ENCODE measurements at places on chromosomes 4 and X. TPM values are rescaled to one million over a fixed set of nuclear protein-coding genes. Genes with fewer than 3 reads are reported as not detected.

TLR1 gene
- 18.0 TPM for total RNA-seq

GRCh38 chrX:71454222-71454621 lies 78.7 kb upstream of the OGT start:
- H3K4me1 ChIP-seq, result no peaks in the 10 kb centered on the region
- H3K4me3 ChIP-seq, result no peak overlapping the region

GRCh38 chr4:165133150-165133549 lies 20.5 kb upstream of the TMEM192 start:
- H3K27ac ChIP-seq, result no peak overlapping the region
- no peak for DNase-seq
- no peaks in the 10 kb centered on the region for H3K27me3 ChIP-seq
- no peaks in the 10 kb centered on the region for H3K4me1 ChIP-seq

DNA sequence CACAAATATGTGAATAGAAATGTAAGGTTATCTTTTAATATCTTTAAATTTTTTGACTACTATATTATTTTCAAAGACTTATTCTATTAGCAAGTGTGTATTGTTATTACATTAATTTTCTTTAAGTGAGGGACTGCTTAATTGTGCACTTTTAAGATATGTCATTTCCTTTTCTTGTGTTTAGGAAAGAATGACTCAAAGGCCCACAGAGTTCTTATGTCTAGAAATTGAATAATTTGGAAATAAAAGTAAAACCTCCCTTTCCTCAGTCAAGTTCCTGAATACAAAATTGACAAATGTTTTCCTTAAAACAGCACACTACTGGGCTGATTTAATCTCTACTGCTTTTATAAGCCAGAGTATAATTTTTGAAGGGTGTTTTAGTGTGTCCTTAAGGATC lies 169.7 kb downstream of the TMEM47 start:
- no peak for DNase-seq
- no peak overlapping the region for H3K4me3 ChIP-seq
- H3K27ac ChIP-seq, result no peak overlapping the region
- H3K4me1 ChIP-seq, result no peaks in the 10 kb centered on the region
- H3K36me3 ChIP-seq, result no peaks in the 10 kb centered on the region

DNA sequence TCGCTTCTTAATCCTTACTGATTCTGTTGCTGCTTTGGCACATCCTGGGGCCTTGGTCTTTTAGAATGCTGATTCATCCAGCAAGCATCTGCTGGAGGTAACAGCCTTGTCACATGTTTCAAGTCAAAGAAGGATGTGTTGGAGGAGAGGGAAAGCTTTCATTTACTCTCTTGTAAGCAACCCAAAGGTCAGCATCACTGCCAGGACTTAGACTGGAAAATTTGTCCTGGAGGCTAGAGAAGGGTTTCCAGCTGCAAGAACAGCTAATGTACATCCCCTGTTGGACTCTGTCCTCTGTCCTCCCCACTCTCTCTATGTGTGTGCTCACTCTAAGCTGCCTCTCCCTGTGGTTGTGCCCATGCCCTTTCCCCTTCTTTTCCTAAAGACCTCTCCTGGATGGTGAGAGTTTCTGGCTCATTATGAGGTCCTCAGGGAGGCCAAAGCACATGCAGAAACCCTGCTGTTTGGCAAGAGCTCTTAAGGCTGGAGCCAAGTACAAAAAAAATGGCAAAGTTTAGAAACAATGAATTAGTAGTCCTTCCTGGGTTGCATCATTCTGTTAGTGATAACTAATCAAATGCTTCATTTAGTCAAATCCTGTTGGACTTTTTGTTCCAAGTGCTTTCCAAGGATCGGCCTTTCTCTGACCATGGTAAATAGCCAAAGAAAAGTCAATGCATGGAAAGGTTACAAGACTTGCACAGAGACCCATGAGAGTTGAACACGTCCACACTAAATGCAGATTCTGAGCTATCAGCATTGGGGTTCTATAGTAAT lies 13.4 kb upstream of the SRPX start:
- H3K27ac ChIP-seq, result no peak overlapping the region
- H3K27me3 ChIP-seq, result no peaks in the 10 kb centered on the region
- no peak for DNase-seq
- no peaks in the 10 kb centered on the region for H3K4me1 ChIP-seq
- H3K4me3 ChIP-seq, result no peak overlapping the region

TEX13B gene
- not detected for total RNA-seq

ADRA2C gene
- 36.2 TPM for total RNA-seq

PABPC5 gene
- total RNA-seq, result 1.9 TPM

DNA sequence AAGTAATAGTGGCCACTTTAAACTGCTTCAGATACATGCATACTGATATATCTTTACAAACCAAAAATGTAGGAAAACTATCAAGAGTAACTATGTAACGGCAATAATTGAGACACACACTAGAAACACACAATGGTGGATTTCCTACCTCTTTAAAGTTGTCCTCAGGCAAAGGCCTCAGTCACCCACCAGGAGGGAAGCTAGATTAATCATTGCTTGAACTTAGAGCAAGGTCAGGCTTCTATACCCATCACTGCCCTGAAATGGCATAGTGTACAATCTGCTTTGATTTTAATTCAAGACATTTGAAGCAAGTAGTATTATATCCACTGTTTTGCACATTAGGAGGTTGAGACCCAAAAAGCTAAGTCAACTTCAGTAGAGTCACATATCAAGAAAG lies 110.9 kb downstream of the AREG start:
- no peak for DNase-seq
- H3K27ac ChIP-seq, result no peak overlapping the region
- H3K4me1 ChIP-seq, result no peaks in the 10 kb centered on the region
- H3K4me3 ChIP-seq, result no peak overlapping the region

LETM1 gene
- total RNA-seq, result 46.4 TPM

DIPK2B gene
- total RNA-seq, result 25.2 TPM

GRCh38 chr4:7983296-7983695 lies 43.6 kb upstream of the AFAP1 start:
- DNase-seq, result no peak
- H3K27me3 ChIP-seq, result no peaks in the 10 kb centered on the region
- no peak overlapping the region for H3K4me3 ChIP-seq
- H3K36me3 ChIP-seq, result no peaks in the 10 kb centered on the region
- H3K4me1 ChIP-seq, result peaks cover 2% of the 10 kb centered on the region

DNA sequence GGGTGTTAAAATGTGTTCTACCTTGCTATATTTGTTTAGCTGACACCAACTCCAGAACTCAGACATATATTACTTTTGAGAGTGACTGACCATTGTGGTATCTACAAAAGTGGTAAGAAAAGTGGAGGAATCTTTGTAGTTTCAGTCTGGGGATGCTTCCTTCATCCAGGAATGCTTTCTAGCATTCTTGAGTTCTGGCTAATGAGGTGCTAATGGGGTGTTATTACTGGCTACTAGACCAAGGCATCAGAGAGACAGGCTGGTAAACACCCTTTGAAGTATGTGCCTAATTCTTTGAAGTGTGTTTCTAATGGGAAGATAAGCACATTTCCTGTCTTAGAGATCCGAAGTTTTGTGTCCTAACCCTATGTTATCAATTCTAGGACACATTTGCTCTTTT lies 310.4 kb downstream of the SPRY1 start:
- H3K27ac ChIP-seq, result no peak overlapping the region
- DNase-seq, result no peak

Measured in kidney (tissue), 22 donors.